Activated T-cell treated with anti-CD3 and anti-CD28 coated beads, Interleukin-2, amount 50 U/mL, for 24 hours (primary cell): ENCODE measurements at places on chromosomes 11 and 22.

- no peak for DNase-seq
These were observed 11.8 kb downstream of the SCYL1 start for GRCh38 chr11:65536412-65537295.

GRCh38 chr11:58465690-58466089, 23.7 kb upstream of the OR5B12 start:
- no peak for DNase-seq

- no peak for DNase-seq
These were observed 57.0 kb downstream of the PRMT3 start for GRCh38 chr11:20444535-20444934.

DNA sequence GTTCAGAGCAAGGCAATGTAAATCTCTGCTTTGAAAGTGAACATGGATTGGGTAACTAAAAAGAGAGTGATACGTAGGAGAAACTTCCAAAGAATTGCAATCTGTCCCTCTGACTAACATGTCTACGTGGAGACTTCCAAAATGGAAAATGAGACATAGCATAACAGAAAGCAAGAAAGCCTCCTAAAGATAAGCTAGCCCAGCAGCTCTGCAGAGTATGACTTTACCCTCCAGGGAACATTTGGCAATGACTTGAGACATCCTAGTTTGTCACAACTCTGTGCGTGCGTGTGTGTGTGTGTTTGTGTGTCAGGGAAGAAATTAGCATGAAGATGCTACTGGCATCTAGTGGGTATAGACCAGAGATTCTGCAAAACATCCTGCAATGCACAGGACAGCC, 817.4 kb downstream of the NTM start:
- no peak for DNase-seq

DNA sequence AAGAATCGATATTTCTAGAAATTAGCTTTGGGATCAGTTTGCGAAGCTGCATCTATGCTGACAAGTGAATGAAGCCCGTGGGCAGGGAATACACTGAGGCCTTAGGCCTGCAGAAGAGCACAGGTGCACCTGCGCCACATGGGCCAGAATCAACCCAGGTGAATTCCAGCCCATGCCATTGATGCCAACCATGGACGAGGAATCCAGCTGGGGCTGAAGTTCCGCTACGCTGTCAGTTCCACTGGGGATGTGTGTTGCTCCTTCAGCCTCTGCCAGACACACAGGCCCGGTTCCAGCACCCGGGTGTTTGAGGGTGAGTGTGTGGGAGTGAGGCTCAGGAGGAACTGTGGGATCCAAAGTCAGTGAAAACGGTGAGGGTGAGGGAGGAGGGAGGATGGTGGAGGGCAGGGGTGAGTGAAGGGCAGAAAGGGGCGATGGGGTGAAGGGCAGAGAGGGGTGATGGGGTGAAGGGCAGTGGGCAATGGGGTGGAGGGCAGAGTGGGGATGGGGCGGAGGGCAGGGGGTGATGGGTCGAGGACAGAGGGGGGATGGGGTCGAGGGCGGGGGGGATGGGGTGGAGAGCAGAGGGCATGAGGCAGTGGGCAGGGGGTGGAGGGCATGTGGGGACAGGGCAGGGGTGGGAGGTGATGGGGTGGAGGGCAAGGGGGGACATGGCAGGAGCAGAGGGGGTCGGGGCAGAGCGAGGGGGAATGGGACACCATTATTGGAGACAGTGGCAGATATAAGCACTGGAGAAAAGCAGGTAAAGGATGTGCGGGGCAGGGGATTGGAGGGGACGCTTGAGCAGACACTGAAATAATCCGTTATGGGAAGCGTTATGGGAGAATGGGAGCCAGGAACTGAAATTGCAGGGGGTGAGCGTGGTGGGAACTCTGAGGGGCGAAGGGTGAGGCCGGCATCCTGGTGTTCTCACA, 931.6 kb downstream of the BRD1 start:
- DNase-seq: peak; percentile 11

GRCh38 chr22:46367707-46368191, 32.2 kb downstream of the TRMU start:
- peak; percentile 82 for DNase-seq

DNA sequence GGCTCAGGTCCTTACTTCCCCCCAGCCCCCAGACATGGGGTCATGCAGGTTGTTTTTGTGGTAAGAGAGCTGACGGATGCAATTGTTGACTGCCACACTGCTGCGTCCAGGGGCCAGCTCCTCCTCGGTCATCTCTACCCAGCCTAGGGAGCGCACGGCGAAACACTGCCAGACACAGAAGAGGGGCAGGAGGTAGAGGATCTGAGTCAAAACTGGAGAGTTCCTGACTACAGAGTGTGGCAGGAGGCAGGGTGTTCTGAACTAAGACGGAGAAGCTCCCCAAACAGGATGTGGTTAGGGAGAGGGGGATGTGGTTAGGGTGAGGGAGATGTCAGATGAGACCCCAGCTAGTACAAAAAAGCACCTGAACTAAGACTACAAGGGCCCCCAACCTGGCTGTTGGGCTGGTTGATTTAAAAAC, 12.3 kb downstream of the SMPD1 start:
- no peak for DNase-seq

- DNase-seq: peak; percentile 59
These were observed 30.0 kb upstream of the PTPRJ start for GRCh38 chr11:47950396-47950795.

- DNase-seq: no peak
These were observed 40.9 kb upstream of the SCUBE2 start for GRCh38 chr11:9132203-9132878.

DNA sequence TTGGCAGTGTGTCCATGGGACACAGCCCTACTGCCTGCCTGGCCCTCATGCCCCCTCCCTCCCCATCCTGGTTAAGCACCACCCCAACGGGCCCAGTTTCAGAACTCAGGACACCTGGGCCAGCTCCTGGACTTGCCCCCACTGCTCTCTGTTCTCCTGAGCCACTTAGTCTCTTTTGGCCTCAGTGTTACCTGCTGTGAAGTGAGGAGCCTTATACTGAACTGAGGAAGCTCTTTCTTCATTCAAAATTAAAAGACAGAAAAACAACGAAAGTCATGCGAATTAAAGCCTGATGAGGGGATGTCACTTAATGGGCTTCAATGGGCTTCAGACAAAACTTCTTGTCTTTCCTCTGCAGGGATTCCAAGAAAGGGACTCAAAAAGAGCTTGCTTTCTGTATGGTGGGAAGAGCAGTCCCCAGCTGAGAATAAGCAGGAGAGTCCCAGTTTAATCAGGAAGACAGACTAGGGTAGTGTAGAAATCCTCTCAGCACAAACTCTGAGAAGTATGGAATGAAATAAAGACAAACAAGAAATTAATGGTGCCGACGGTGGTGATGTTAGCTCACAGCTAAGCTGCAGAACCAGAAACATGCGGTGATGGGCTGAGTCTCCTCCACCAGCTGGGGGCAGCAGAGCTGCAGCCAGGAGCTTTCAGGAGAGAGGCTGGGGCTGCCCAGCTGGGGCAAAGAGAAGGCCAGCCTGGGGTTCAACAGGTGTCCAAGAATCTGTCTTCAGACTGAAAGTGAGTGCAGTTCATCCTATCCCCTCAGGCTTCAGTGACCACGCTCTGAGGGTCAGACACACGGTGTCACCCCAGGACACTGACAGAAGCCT, 101.0 kb downstream of the GGTLC2 start:
- peak; percentile 55 for DNase-seq

- DNase-seq: no peak
These were observed 12.0 kb downstream of the PPARA start for GRCh38 chr22:46162285-46162684.

DNA sequence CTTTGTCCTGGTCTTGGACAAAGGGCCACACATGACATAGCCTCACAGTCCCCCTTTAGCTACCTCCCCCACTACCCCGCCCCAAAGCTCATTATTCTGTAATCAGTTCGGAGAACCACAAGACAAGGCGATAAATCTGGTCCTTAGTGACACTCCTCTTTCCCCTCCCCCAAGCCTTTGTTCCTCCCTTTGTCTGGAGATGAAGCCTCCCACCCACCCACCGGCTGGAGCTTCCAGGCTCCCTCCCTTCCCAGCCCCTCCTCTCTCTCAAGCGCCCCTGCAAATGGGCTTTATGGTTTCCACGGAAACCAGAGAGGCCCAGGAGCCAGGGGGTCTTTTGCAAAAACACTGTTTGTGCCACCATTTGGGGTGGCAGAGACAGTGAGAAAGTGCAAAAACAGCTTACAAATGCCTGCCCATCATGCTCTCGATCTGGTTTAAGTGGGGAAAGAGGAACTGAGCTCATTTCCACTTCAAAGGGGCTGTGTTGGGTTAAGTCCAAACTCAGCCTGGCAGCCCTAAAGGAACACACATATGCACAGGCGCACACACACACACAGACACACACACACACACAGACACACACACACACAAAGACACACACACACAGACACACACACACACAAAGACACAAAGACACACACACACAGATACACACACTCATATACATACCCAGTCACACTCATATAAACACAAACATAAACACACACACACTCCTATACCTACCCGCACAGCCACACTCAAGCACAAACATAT, 23.5 kb downstream of the APLNR start:
- no peak for DNase-seq

- DNase-seq: peak; percentile 59
These were observed 89.0 kb upstream of the PARVA start for GRCh38 chr11:12288212-12288930.

GRCh38 chr22:42863349-42863961, 6.4 kb upstream of the ARFGAP3 start:
- peak; percentile 48 for DNase-seq

GRCh38 chr22:47304191-47304831, 541.9 kb downstream of the TBC1D22A start:
- no peak for DNase-seq

DNA sequence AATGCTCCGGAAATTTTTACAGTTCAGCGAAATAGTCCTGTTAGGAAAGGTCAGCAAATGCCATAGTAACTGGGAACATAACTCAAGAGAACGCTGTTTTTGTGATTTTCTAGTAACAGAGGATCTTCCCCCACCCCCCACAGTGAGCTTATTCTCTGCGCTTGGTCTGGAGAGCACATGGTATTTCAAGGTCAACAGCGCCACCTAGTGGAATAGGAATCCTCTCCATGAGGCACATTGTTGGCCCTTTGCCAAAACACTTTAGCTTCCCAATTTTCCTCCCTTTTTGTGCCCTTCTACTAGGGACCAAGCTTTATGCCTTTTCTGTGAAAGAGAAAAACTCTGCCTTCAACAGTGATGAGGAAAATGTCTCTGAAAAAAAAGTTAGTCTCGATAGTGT, 13.2 kb upstream of the OR4C12 start:
- DNase-seq: no peak

DNA sequence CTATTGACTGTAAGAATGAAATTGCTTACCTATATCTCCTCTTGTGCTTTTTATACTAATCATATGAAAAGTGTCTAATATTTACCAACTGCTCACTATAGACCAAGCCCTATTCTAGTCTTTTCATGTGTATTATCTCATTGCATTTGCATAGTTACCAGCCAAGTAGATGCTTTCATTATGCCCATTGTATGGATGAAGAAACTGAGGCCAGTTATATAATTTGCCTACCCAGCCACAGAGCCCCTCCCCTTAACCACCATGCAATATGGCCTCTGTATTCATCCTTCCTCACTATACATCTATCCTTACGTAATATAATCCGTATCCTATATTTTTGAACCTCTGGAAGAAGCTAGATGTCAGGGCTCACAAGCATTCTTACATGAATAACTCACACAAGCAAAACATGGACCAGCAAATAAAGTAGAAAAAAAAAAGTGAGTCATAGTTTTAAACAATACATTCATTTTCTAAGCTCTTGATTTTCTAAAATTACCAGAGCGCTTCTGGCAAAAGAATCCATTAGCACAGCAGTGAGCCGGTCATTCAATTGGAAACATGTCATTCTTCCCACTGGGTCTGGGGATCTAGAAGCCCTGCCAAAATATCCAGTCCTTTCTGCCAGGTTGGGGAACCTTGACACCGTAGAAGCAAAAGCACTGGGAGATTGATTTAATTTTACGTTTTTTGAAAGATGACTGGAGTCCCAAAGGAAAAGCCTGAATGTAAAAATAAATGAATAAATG, 80.0 kb downstream of the C11orf91 start:
- no peak for DNase-seq

- DNase-seq: no peak
These were observed 8.2 kb downstream of the VPS37C start for GRCh38 chr11:61152816-61153592.

GRCh38 chr11:119298726-119299125, 18.2 kb downstream of the MCAM start:
- DNase-seq: no peak

DNA sequence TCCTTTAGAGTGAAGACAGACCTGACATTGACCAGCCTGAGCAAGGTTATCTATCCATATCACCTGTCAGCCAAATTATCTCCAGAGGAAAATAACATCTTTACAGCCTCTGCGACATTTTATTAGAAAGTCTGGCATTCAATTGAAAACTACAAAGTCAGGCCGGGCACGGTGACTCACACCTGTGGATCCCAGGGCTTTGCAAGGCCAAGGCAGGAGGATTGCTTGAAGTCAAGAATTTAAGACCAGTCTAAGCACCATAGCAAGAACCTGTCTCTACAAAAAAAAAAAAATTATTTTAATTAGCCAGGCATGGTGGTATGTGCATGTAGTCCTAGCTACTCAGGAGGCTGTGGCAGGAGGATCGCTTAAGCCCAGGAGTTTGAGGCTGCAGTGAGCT, 141.6 kb downstream of the RCN1 start:
- no peak for DNase-seq

- no peak for DNase-seq
These were observed 24.1 kb downstream of the OR2AT4 start for GRCh38 chr11:75072582-75072981.

DNA sequence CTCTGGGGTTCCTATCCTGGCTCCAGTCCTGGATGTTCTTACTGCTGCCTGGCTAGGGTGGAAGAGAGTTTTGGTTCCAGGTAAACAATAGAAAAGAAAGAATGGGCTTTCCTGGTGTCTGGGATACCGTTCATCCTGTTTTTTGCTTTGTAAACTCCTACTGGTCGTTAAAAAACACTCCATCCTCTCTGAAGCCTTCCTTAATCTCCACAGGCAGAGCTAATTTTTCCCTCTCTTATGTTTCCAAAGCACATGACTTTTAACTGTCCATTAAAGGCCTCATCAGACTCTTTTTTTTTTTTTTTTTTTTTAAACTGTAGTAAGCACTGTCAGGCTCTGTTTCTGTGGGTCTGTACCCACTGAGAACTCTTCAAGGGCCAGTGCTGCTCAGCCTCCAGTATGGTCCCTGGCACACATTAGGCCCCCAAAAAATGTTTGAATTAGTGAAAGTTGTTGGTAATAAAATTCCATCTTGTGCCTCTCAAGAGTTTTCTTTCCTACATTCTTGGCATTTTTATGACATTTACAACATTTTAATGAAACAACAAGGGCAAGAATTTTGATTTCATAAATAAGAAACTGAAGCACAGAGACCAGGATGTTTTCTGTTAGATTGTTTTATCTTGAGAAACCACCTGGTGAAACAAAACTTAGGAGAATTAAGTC, 104.2 kb downstream of the TEAD1 start:
- DNase-seq: no peak

DNA sequence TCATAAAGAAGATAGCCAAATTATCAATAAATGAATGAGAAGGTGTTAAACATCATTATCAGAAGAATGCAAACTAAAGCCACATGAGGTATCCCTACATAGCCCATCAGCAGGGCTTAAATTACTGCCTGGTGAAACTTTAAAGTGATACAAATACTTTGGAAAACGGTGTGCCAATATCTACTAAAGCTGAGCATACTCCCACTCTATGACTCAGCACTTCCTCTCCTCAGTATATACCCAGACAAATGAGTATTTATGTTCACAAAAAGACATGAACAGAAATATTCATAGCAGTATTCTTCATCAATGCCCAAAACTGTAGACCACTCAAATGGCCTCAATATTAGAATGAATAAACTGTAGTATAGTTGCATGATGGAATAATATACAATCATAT, 284.6 kb upstream of the ZC3H12C start:
- no peak for DNase-seq
